ENCODE measurements at places on chromosomes 4 and X.

DNA sequence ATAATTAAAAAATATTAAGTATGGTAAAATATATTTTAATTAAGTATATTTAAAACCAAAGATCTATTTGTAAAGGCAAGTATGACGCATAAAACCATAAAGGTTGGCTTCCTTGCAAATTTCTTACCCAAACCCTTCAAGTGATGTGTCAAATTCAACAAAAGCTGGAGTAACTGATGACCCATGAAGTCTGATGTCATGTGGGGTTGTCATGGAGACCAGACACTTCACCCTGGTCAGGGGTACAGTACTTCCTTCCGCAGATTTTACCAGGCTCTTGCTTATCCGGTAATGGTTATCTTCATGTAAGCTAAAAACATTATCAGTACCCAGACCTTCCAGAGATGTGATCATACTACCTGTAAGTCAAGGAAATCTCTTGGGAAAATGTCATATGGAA is 170.1 kb downstream of the WDFY3 start:
- no peak for DNase-seq

DNA sequence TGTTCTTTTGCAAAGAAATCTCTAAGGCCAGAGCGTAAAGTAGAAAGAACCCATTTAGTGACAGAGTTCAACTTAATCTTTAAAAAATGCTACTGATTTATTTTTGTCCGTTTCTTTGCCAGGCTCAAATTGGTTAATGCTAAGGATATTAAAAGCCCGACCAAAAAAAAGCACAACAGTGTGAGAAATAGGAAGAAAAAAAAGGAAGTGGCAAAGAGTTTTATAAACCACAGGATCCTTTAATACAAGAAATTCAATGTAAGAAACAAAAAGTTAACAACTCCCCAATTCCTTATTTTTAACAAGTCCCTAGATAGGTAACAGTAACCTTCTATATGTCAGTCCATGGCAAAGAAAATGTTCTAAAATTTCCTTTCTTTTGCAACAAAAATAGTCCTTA is 480.4 kb downstream of the ACTRT1 start:
- DNase-seq = no peak

GRCh38 chrX:124226129-124226528 is 106.3 kb upstream of the TEX13D start:
- DNase-seq = no peak

DNA sequence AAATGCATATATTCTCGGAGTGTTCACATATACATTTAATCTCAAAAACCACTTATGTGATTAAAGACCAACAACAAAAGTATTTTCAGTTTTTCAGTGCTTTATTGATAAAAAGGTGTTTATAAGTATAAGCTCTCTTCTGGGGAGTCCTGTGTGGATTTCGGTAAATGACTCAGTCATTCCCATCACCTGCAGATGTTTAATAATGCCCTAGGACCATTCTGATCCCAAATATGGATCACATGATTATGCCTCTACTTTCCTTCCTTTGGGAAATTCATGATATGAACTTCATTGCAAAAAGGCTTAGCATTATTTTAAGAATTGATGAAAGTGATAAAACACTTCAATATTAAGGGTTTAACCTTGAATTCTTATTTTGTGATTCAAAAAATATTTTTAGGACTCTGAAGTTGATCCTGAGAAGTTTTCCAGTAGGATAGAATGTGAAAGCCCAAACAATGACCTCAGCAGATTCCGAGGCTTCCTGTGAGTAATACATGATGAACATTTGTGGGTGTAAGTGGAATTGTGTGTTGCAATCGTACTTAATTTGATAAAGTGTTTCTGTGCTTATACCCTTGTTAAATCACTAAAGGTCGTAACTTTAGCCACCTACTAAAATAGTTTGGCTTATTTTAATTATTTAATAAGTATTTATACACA is 40.2 kb downstream of the ATP10D start:
- DNase-seq = no peak

DNA sequence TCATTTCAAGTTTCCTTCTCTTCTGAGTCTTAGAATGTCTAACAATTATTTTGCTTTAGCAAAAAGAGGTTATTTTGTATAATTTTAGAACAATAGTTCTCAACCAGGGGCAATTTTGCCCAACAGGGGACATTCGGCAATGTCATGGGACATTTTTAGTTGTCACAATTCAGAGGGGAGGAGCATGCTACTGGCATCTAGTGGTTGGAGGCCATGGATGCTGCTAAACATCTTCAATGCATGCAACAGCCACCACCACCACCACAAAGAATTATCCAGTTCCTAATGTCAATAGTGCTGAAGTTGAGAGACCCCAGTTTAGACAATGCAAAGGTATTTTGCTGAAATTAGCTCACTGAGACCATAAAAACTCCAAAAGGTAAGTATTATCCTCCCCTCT is 122.5 kb downstream of the ARHGAP6 start:
- DNase-seq = no peak

GRCh38 chr4:80199947-80200346 is 2.6 kb downstream of the PRDM8 start:
- no peak for DNase-seq

DNA sequence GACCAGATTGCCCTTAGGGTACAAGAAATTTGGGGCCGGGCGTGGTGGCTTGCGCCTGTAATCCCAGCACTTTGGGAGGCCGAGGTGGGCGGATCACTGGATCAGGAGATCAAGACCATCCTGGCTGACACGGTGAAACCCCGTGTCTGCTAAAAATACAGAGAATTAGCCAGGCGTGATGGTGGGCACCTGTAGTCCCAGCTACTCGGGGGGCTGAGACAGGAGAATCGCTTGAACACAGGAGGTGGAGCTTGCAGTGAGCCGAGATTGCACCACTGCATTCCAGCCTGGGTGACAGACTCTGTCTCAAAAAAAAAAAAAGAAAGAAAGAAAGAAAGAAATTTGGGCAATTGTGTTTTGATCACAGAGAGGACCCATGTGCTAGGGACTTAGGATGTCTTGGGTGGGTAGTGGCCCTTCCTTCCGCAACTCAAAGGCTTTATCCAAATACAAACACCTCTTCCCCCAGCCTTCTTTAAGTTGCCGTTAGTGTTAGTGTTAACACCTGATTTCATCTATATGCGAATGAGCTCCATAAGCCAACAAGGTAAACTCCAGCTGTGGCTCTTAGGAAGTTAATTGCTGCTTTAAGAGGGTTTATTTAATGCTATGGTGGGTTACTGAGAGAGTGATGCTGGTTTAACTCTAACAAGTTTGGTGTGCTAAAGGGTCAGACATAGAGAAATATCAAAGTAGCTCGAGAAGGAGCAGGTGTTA is 8.6 kb upstream of the CCDC110 start:
- no peak for DNase-seq

- DNase-seq = no peak
These were observed 522.9 kb downstream of the FAT4 start for GRCh38 chr4:125837493-125838201.

GRCh38 chr4:23991444-23991843 is 101.6 kb upstream of the PPARGC1A start:
- DNase-seq = no peak

- no peak for DNase-seq
These were observed 1.5 kb upstream of the BCOR start for GRCh38 chrX:40099055-40099958.

DNA sequence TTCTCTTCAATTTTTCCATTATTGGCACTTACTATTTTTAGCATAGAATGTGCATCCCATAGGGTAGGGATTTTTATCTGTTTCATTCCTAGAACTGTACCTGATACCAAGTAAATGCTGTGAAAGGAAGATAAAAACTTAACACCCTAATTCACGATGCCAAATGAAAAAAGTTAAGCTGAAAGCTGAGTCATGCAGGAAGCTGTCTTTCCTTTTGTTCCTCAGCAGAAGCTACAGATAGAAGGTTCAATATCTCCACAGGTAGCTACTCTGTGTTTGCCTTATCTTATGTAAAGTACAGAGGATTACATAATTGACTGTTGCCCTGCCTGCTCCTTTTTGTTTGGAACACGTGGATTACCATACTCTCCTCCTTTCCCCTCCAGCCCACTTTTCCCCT is 77.0 kb downstream of the LRP2BP start:
- DNase-seq = no peak

DNA sequence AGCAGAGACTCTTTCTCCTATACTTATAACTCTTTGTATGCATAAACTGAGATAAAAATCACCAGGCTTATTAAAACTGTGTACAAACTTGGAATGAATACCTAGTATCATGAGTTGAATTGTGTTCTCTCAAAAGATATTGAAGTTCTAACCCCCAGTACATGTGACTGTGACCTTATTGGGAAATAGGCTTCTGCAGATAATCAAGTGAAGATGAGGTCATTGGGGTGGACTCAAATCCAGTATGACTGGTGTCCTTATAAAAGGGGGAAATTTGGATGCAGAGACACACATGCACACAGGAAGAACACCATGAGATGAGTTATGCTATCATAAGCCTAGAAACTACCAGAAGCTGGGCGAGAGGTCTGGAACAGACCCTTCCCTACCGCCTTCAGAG is 26.2 kb downstream of the ZNF827 start:
- no peak for DNase-seq

DNA sequence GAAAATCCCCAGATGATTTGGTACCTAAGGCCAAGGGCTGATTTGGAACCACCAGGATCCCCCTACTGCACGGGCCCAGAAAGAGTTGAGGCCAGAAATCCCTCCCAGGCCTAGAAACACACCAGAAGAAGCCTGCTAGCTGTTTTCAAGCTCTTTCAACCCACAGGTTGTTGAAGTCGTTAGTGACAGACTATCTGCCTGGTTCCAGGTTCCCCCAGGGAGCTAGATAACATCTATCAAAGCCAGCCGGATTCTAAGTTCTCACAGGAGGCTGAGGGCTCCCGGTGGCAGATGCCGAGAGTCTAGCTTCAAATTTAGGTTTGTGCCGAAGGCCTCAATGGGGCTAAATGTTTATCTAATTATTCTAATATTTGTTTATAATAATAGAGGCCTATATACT is 132.0 kb upstream of the ATP6AP2 start:
- no peak for DNase-seq

DNA sequence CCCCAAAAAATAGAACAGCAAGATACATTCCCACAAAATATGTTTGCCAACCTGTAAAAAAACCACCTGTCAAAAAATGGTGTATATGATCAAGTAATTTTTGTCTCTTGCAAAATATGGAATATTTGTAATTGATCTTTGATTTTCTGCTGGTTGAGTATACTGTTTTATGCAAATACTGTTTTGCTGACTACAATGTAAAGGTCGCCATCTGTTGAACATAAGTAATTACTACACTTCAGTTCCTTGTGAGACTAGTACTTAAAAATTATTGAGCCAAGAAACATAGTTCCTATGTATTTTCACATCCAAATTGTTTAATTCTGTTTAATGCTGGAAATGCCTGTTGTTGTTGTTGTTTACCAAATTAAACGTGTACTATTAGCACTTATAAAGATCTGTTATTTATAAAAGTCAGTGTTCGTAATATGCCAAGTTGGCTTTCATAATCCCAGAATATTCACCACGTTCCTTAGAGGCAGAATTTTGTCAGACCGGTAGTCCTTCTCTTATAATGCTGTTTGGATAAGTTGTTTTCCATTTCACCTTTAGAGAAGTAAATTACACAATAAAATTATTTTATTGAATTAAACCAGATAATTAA is 144.2 kb downstream of the PDLIM5 start:
- no peak for DNase-seq

GRCh38 chr4:140113653-140114052 is 40.3 kb downstream of the MAML3 start:
- no peak for DNase-seq

GRCh38 chr4:41156574-41156973 is 57.8 kb downstream of the APBB2 start:
- DNase-seq = no peak

GRCh38 chr4:53640576-53641453 is 49.5 kb upstream of the LNX1 start:
- no peak for DNase-seq

DNA sequence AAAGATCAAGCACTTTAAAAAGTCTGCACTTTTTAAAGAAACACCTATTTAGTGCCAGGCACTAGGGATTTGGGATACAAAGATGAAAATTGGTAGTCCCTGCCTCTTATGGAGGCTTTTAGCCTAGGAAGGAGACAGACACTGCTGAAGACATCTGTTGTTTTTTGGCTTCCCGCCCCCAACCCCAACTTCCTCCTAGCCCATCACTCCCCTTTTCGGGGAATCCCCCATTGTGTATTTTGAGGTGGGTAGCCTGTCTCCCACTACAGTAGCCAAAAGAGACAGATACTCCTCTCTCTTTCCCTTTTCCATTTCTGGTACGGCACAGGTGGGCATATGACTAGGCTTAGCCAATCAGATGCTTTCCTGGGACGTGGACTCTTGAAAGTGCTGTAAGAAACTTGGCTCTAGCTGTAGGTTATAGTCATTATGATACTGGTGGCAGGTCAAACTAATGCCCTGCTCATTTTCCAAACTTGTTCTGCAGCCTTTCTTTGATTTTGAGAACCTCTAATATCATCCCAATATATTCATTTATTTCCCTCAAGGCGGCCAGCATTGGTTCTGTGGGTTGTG is 194.6 kb upstream of the RBPJ start:
- DNase-seq = no peak

DNA sequence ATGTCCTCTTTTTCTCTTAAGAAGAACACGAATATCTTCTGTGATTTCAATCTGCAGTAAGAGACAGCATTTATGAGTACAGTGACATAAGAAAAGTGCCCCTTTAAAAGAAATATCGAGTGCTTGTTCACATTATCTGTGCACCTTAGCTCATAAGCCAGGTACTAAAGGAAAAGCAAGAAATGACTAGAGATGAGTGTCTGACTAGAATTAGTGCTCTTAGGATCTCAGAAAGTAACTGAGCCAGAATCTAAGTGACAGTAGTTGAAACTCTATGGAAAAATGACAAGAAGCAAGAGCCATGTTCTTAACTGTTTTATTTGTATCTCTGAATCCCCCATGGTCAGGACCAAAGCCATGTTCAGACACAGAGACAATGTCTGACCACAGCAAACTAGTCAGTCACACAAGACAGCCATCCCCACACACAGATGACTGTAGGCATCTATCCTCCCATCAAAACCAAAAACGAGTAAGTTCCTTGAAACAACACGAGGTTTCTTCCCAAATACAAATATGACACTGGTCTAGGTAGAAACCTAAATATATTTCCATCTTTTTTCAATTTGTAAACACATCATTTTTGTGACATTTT is 36.8 kb downstream of the ACSL4 start:
- DNase-seq = no peak

- no peak for DNase-seq
These were observed 124.2 kb downstream of the ARHGAP6 start for GRCh38 chrX:11541510-11541909.

DNA sequence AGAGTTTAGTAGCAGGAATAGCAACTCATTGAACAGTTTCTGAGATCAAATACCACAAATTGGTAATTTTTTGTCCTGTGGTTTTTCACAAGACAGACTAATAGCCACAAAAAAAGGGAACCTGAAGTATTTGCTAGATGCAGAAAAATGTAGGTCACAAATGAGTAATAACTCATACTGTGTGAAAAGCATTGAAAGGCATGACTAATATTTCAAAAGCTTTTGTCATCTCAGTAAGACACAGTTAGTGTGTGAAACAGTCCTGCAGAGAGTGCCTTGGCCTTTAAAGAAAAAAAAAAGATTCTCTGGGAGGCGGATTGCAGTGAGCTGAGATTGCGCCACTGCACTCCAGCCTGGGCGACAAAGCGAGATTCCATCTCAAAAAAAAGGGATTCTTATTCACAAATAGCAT is 31.4 kb upstream of the SLC25A31 start:
- DNase-seq = no peak

All from stimulated activated CD4-positive, alpha-beta T cell treated with anti-CD3 and anti-CD28 coated beads, Interleukin-1b, Interleukin-23, amount 100 ng/mL, for 24 hours (primary cell).